ENCODE measurements at places on chromosomes 1 and 21.

GRCh38 chr1:108521990-108522393 is 37.9 kb upstream of the EEIG2 start:
- no peak for DNase-seq

GRCh38 chr1:87330057-87330884 is 1.6 kb downstream of the LMO4 start:
- no peak for DNase-seq

DNA sequence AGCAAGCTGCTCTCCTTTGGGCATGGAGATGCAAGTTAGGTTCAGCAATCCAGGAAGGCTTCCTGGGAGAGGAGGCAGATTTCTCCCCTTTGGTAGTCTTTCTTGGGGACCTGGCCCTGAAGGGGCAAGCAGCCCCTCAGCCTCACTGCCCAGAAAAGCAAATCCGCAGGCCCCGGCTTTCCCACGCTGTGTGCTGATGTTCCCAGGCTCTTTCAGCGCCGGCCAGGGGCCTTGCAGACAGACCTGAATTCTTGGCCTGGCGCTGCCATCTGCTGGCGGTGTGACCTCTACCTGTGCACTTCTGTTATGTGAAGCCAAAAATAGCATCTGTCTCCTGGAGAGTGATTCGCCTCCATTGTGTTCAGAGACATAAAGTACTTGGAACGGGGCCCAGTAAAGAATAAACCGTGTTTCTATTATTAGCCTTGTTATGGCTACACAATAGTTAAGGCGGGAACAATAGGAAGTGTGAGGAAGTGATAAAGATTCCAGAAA is 64.8 kb downstream of the ALPL start:
- DNase-seq: no peak

GRCh38 chr1:204524986-204525385 is 8.8 kb downstream of the MDM4 start:
- no peak for DNase-seq

DNA sequence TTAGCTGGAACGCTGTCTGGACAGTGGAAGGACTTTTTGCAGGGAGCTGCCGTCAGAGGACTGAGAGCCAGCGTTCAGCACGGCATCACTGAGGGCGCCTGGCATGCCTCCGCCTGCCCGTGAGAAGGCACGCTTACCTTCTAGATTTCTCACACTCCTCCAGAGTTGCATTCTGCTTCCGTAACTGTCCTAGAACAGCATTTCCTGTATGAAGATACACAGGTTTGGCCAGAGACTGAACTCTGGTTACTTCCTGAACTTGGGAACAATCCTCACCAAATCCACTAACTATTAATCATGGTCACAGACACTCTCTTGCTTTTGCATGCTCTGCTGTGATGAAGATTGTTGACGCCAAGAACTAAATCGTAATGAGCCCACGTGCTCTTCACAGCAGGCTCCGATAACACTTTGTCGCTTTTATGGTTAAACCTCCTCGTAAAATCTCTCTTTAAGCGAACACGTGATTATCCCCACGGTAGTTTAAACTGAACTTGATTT is 93.5 kb downstream of the KIF26B start:
- no peak for DNase-seq

DNA sequence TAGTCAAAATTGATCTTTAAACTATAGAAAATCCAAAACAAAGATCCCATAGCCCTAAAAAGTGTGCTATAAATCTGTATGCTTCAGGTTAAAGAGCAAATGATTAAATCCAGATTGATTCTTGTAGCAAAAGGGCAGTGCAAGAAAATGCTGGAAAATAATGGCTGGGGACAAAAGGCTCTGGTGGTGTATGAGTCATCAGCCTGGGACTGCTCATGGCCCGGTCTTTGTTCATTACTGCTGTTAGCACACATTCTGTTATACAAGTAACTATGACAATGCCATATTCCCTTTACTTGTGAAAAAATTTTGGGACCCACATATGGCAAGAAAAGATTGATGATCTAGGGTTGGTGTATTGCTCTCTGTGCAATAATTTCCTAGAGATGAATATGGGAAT is 89.1 kb downstream of the RWDD3 start:
- no peak for DNase-seq

- no peak for DNase-seq
Observed at GRCh38 chr1:106883208-106883607, 173.3 kb upstream of the PRMT6 start.

GRCh38 chr1:224635356-224635755 is 19.2 kb downstream of the CNIH3 start:
- no peak for DNase-seq

DNA sequence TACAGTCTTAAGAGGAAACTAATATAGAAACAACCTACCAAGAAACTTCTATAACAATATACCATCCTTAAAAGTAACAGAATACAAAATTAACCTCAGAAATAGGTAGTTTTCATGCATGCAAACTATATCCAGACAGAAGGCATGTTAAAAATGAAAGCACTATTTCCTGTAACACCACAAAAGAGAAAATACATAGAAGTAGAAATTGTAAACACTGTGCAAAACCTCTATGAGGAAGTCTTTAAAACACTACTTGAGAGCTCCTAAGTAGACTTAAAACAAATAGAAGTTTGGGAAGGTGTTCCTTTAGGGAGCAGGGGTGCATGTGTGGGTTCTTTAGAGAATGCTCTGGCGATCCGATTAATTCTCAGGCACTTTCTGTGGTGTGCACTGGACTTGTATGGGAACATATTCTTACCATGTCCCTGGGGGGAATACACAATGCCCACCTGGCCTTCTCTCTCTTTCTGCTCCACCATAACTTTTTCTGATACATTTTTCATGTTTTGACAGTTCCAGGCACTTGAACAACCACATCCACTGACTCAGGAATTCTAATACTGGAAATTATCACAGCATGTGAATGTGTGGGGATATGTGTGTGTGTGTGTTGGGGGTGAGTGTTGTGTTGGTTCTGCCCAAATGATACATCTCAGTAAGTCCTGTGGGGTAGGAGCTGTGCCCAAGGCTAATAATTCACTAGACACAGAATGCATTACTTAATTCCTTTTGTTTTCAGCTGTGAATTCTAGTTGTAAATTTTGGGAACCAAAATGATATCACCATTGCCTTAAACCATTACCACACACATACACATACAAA is 866.3 kb upstream of the B3GALT2 start:
- no peak for DNase-seq

GRCh38 chr1:109089242-109090015 is 1.1 kb upstream of the TMEM167B start:
- no peak for DNase-seq

- no peak for DNase-seq
Observed at GRCh38 chr1:232084584-232085223, 458.1 kb downstream of the DISC1 start.

DNA sequence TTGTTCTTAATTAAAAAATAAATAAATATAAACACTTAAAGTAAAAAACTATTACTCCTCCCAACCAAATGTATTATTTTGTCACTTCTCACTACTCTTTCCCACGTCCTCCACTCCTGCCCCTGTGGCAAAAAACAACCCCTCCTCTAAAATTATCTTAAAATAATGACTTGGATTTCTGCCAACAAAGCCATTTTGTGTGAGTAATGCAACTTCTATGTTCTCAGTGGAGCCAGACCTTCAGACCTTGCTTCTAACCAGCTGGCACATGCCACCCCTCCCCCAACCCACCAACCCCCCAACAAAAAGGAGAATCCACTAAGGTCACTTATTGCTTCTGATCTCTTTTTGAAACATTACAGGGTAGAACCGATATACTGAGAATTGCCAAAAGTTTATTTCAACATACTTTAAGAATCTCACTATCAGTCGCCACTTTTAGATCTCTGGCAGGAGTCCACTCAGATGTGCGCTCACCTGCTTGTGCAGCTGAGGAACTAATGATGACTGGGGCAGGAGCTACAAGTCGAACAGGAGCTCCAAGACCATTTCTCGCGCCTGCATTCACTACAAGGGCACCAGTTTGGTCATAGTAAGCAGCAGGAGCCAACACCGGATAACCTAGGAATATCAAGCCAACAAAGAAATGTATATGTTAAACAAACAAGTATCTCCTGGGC is 58.3 kb upstream of the SDC3 start:
- no peak for DNase-seq

GRCh38 chr21:31908106-31909031 is 35.5 kb downstream of the HUNK start:
- no peak for DNase-seq

- no peak for DNase-seq
Observed at GRCh38 chr1:203103216-203103615, 17.4 kb upstream of the MYOG start.

- no peak for DNase-seq
Observed at GRCh38 chr1:233244183-233244582, 51.3 kb downstream of the PCNX2 start.

DNA sequence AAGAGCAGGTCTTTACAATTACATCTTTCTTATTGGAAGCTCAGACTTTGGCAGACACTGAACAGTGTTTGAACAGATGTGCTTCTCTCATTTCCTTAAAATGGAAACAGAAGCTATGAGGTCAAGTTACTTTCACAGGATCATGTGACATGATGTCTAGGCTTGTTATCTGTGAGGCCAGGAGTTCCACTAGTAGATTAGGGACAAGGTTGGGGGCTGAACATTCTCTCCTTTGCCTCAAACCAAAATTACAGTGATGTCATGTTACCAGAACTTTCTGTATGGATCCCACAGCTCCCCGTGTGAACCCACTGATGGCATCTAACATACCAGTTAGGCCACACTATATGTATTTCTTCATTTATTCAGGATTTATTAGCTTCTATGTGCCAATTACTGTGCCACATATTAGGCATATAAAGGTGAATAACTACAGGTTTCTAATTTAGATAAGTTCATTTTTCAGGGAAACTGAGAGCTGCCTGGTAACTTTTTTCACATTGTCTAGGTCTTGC is 6.0 kb downstream of the DYNLT5 start:
- no peak for DNase-seq

DNA sequence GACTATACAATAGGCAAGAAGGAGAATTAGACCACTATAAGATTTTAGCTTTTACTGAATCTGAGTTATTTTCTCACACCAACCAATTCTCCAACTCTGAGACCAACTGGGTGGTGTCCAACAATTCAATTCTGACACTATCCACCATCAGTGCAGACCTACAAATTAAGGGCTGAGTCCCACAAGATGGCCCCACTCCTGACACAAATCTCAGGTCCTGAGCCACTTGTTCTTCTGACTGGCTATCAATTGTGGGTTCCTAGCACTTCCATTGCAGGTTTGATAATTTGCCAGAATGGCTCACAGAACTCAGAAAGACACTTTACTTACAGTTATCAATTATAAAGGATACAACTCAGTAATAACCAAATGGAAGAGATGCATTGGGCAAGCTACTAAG is 6.7 kb downstream of the ERO1B start:
- DNase-seq: no peak

Data from stimulated activated CD4-positive, alpha-beta T cell treated with anti-CD3 and anti-CD28 coated beads, TNF-alpha, amount 100 ng/mL, for 4 hours (primary cell).